Astrocyte of the cerebellum (primary cell): ENCODE measurements at places on chromosomes 4 and X.

DNA sequence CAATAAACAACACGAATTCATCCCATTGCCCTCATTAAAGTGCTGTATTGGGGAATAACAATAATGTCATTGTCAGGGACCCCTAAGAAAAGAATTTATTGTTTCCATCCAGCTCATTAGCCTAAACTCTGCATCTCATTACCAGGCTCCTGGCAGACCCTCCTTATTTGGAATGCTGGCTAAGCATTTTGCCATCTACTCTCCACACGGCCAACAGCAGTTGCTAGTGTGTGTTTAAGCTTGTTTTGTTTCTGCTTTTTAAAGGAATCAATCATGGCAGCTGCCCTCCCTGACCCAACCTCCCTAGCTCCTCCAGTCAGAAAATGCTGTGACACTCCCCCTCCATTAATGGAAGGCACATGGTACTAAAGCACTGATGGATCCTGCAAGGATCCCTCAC lies 43.5 kb downstream of the GATB start:
- DNase-seq = no peak

- no peak for DNase-seq
Observed at GRCh38 chr4:74490736-74491135, 45.8 kb downstream of the AREG start.

DNA sequence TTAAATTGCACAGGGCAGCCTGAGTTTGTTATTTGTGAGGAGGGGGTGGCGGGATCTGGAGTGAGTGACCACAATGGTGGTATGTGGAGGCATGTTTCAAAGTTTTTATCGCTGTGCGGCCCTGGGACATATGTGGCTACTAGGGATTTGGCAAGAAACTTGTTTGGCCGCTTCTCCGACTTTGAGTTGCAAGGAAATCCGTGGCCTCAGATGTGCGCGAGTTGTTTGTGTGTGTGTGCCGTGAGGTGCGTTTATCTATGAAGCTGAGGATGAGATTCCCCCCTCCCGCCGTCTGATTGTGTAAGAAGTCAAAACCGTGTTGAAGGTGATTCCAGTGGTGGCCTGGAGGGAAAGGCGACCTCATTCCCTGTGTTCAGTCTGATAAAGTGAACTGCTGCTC lies 1.4 kb downstream of the JADE3 start:
- no peak for DNase-seq

DNA sequence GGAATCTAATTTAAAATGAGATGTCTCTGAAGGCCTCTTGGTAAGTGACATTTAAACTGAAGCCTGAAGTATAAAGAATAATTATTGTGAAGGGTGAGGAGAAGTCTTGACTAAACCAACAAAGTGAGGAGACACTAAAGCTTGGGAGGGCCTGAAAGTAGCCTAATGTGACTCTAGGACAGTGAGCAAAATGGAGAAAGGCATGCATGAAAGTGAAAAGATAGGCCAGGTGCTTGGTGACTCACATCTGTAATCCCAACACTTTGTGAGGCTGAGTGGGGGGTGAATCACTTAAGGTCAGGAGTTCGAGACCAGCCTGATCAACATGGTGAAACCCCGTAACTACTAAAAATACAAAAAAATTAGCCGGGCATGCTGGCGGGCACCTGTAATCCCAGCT lies 46.9 kb upstream of the SMARCAD1 start:
- no peak for DNase-seq

GRCh38 chr4:37562592-37562991 lies 123.6 kb downstream of the RELL1 start:
- DNase-seq = no peak

DNA sequence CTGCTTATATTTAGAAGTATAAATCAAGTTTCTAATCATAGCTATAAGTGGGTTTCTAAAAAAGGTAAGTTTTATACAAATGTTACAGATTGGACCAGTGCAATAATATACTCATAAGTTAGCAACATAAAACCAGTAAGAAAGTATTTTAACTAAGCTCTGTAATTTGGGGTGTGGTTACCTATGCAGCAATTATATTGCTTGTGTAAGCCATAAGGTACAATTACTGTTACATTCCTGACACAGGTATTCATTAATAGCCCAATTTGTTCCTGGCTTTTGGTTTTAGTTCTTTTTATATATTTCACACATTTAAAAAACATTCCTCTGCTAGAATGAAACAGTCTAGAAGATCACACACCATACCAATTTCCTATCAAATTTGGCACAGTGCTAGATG lies 115.1 kb downstream of the FRYL start:
- DNase-seq = no peak

DNA sequence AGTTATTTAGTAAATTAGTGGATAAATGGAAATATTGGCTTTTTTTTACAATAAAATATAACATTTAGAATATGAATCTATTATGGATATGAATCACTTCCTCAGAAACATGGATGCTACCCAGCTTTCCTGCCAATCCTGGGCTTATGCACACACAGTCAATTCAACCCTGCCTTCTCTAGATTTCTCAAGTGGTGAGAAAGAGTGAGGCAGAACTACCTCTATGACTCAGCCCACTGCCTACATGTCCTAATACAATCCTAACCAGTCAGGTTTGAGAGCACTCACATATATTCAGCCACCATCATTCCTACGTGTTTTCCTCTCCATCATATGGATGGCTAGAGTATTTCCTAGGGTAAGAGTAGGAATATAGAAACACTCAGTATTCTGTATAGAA lies 91.1 kb upstream of the ANKRD50 start:
- DNase-seq = no peak
